ENCODE measurements at places on chromosomes 2 and 18. TPM values are rescaled to one million over a fixed set of nuclear protein-coding genes. Genes with fewer than 3 reads are reported as not detected.

The COX7A2L gene
- 192 TPM for total RNA-seq

The HOXD3 gene
- not detected for total RNA-seq

The FKBP7 gene
- 32.6 TPM for total RNA-seq

The AGXT gene
- total RNA-seq = not detected

The CROCC2 gene
- not detected for total RNA-seq

The G6PC2 gene
- not detected for total RNA-seq

The IFIH1 gene
- 1.4 TPM for total RNA-seq

The ACVR1C gene
- total RNA-seq = 0.18 TPM

The BCL11A gene
- total RNA-seq = 1.7 TPM

The GPR45 gene
- not detected for total RNA-seq

The DUSP11 gene
- 28.6 TPM for total RNA-seq

The STRN gene
- 23.3 TPM for total RNA-seq

The INPP4A gene
- 27.1 TPM for total RNA-seq
